Renal pelvis (tissue), 12 donors: ENCODE measurements at places on chromosomes 7 and 10.

DNA sequence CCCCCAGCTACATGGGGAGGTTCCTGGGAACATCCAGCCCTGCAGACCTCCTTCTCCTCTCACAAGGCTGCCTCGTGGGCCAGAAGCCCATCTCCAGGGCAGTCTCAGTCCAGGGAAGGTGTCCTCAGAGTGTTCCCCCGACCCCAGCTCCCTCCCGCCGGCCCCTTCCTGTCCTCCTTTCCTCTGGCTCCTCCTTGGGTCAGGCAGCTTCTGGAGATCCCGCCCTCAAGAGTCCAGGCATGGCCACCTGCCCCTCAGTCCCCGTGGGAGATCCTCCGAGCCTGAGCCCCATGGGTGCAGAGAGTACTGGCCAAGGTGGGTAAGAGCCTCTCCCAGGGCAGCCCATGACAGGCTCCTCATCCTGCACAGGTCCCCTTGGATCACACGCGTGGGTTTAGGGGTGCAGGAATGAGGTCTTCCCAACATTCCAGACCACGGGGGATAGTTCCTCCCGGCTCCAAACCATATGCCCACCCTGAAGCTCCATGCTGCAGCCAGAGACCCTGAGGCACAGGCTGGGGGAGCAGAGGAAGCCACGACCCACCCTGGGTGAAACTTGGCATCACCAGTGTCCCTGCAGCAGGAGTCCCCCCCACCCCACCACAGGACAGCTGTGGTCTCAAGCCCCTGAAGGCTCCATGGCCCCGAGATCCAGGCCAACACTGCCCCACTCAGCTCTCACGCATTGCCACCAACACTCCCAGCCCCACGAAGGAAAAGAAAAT is 65.5 kb downstream of the OAT start:
- DNase-seq, result no peak

DNA sequence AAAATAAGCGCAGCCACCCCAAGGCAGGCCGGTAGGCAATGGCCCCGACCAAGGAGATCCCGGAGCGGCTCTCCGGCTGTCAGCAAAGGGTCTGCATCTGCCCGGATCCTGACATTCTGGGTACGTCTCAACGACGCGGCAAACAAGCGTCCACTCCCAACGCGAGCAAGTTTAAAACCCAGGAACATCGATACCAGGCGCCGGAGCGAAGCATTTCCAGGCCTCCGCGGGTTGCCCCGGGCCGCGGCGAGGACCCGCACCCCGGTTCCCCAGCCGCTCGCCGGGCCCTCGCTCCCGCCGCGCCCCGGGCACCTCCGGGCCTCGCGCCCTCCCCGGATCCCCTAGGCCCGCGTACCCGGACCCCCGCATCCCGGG is 453 bp downstream of the URGCP start:
- DNase-seq, result peak; percentile 45

- peak; percentile 24 for DNase-seq
Measured at GRCh38 chr7:23012908-23013714, 819 bp downstream of the HYCC1 start.

- no peak for DNase-seq
Measured at GRCh38 chr7:43768887-43769272, 10.4 kb downstream of the BLVRA start.

GRCh38 chr7:1992554-1992953 is 240.2 kb downstream of the MAD1L1 start:
- DNase-seq, result no peak

DNA sequence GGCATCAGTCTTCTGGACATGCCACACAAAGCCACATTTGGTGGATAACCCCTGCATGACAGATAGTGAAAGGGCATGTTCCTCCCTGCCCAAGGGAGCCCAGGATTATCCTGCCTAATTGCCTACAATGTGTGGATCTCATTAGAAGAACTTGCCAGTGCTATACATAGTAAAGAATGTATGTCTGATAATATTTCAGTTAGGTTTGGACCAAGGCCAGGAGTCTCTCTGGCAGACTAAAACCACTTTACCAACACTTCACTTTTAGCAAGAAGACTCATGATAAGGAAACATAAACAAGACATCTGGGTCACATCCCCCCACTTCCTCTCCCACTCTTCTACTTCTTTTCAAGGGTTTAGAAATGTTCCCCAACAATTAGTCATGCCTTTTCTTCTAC is 196.7 kb downstream of the MTERF1 start:
- no peak for DNase-seq

DNA sequence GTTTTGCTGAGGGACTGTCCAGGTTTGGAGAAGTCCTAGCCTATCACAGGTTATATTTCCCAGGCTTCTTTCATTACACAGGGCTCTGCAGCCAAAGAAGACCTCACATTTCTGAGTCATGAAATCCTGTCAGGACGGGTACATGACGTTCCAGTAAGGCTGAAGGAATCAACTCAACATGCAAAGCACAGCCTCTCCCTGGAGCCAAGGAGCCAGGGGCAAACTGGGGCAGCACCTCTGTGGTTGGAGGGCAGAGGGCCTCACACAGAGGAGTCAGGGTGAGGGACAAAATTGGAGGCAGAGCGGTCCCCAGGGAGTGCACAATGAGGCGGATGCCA is 116.3 kb upstream of the GDF10 start:
- no peak for DNase-seq

GRCh38 chr7:116433246-116433645 is 66.3 kb upstream of the CAV2 start:
- no peak for DNase-seq

DNA sequence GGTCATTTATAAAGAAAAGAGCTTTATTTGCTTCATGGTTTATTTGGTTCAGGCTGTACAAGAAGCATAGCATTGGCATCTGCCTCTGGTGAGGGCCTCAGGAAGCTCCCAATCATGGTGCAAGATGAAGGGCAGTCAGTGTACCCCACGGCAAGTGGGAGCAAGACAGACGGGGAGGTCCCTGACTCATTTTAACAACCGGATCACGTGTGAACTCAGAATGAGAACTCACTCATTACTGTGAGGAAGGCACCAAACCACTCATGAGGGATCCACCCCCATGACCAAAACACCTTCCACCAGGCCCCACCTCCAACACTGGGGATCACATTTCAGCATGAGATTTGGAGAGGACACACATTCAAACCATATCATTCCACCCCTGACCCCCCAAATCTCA is 15.7 kb upstream of the CRYGN start:
- no peak for DNase-seq

GRCh38 chr10:88254091-88254490 is 329.0 kb downstream of the RNLS start:
- DNase-seq, result no peak

- DNase-seq, result no peak
Measured at GRCh38 chr7:132084776-132085388, 491.4 kb downstream of the PLXNA4 start.

DNA sequence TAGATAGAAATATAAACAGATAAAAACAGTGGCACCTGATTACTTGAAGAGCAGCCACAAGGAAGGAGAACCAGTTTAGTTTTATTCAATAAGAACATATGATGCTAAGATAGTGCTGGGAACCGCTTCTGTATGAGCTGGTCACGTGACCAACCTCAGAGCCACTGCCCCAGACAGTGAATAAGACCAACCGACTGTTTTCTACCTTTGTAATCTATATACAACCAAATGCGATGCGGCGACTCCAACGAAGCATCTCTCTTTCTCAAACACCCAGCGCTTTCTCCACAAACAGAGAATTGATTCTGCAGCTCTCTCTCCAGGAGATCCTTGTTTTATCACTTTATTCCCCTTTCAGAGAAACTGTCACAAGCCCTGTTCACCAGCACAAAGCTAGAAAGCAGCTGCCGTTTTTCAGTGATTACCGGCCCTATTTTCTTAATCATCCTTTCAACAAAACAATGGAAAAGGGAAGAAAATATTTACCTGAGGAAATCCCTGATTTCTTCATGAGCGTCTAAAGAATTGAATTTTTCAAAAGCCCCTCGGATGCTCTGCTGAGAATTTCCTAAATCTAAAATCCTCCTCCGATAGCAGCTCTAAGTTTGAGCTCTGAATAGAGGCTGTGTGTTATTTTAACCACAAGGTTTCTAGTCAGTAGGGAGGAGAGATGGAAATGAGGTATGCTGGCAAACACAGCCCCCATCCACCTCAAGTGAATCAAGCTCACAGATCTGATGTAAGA is 55.7 kb upstream of the JCAD start:
- DNase-seq, result peak; percentile 31

- DNase-seq, result no peak
Measured at GRCh38 chr7:27680610-27681009, 17.9 kb upstream of the HIBADH start.

GRCh38 chr7:786472-787255 is 45.6 kb upstream of the SUN1 start:
- no peak for DNase-seq

DNA sequence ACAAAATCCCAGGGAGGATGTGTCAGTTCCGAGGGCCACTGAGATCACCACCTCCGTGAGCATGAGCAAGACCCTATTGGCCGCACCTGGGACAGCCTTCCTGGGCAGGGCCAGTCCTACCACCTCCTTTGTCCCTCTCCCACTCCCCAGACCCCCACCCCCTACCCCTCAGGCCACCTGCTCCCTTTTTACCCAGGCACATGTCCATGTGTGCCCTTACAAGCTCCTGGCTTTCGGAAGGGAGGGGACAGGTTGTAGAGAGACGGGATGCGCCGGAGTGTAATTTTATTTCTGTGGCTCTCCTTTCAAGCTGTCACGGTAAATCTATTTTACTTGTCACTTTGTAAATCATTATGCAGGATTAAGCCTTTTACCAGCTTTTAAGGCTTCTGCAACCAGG is 20.9 kb downstream of the ZMIZ1 start:
- DNase-seq, result no peak

- DNase-seq, result no peak
Measured at GRCh38 chr7:116801092-116801710, 61.2 kb upstream of the CAPZA2 start.
